Body of pancreas (tissue), 4 donors: ENCODE measurements at places on chromosomes 1 and 21. TPM values are rescaled to one million over a fixed set of nuclear protein-coding genes. Genes with fewer than 3 reads are reported as not detected.

Gene IL10
- 1.0 TPM for total RNA-seq

DNA sequence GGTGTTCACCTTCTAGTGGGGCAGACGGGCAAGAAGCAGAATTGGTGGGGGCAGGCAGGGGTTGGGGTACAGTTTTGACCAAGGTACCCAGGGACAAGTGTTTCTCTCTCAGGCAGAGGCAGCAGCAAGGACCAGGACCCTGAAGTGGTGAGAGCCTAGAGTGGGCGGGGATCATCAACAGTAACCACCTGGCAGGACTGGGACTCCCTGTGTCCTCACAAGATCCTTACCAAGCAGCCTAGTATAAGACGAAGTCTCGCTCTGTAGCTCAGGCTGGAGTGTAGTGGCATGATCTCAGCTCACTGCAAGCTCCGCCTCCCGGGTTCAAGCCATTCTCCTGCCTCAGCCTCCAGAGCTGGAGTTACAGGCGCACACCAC lies 3.2 kb upstream of the NADK start:
- H3K27me3 ChIP-seq: no peaks in the 10 kb centered on the region
- peak overlapping the region; percentile 91 for H3K27ac ChIP-seq
- no peak overlapping the region for H3K4me3 ChIP-seq
- no peak for DNase-seq

GRCh38 chr1:158719664-158720063 lies 856 bp downstream of the OR6K3 start:
- H3K27ac ChIP-seq: no peak overlapping the region
- no peaks in the 10 kb centered on the region for H3K4me1 ChIP-seq
- no peak overlapping the region for H3K4me3 ChIP-seq
- no peaks in the 10 kb centered on the region for H3K36me3 ChIP-seq

- no peak overlapping the region for H3K4me3 ChIP-seq
- H3K4me1 ChIP-seq: no peaks in the 10 kb centered on the region
- no peaks in the 10 kb centered on the region for H3K27me3 ChIP-seq
- DNase-seq: no peak
These were observed 23.9 kb downstream of the RNF2 start for GRCh38 chr1:185069202-185069772.
